GM04504 (cell line): ENCODE measurements at places on chromosomes 12 and 14.
A peak's percentile ranks its signal among the peaks of the same experiment; 100 is the strongest.

GRCh38 chr12:9649532-9649940 lies 20.0 kb upstream of the CLEC2D start:
- DNase-seq, result no peak

DNA sequence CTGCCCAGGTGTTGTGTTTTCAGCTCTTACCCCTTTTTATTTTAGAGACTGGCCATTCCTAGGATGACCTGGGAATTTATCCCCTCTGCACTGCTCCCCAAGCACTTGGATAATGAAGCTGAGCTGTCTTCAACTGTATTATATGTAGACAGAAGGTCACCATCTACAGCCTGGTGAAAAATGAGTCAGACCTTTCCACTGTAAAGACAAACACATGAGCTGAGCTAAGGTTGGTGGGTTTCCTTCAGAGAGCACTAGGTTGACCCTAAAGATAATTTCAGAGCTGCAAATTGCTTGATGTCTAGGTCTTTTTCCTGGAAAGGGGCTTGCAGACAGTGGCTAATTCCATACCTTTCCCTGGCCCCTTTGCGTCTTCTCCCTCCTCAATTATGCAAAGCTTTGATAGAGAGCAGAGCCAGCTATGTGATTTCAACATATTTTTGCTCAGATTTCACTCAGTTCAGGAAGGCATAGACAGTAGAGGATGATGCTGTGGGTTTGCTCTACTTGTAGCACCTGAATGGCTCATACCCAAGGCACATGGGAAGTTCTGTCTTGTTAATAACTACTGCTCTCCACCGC lies 9.2 kb upstream of the IKZF4 start:
- DNase-seq, result no peak

DNA sequence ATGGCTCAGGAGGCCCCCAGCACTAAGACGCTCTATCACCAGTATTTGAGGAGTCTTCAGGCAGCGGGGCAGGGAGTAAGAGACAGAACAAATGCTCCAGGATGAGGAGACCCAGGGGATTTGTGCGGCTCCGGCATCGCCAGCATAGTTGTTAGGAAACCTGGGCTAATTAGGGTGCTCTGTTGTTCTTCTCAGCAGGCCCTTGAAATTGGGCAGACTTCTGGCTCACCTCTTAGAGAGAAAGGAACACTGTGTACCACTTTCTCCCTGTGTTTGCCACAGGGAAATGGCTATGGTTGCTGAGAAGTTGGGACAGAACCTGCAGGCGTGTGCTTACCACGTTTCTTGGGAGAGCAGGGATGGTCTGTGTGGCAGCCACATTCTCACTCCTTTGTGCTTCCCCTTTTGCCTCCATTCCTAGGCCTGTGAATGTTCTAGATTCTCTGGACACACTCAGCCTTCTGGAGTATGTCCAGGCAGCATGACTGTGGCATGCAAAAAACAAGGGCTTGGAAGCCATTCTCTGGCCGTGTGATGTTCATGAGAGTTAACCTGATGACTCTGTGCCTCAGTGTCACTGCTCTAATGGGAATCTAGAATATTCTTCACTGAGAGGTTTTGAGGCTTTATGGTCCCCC lies 109.0 kb downstream of the CHST11 start:
- peak; percentile 33 for DNase-seq

- peak; percentile 68 for DNase-seq
Measured at GRCh38 chr12:123659996-123660727, 10.8 kb upstream of the TCTN2 start.

- no peak for DNase-seq
Measured at GRCh38 chr14:30385925-30386324, 173.0 kb upstream of the G2E3 start.

DNA sequence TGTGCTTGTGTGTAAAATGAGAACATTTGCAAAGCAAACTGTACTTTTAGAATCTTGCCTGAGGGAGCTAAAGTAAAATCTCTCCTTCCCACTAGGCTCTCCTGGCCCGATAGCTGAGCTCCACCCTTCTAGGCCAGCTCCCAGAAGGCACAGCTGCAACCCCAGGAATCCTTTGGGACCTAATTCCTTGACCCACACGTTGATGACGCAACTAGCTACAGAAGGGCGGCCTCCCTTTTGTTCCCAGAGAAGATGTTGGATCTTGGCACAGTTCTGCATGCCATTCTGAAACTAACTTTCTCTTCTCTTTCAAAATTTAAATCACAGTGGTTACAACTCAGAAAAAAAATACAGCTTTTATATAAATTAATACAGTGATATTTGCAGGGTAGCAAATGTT lies 268.1 kb downstream of the EGLN3 start:
- DNase-seq, result peak; percentile 68

- DNase-seq, result no peak
Measured at GRCh38 chr12:8672381-8672780, 9.8 kb upstream of the MFAP5 start.

DNA sequence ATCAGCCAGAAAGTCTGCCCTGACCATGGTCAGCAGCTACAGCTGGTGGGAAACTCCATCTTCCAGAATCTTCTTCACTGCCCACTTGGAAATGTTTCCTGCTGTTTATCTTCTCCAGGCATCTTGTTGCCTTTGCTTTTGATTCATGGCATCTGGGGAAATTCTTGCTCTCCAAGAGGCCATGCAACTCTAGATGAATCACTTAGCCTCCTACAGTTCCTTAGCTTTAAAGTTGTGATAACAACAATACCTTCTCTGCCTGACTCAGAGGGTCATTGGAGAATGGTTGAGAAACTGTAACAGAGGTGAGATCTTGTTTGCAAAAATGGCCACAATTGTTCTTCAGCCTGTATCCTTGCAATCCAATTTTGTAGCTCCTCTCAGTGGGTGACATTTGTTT lies 121.0 kb upstream of the VRK1 start:
- no peak for DNase-seq

GRCh38 chr12:62760779-62761178 lies 174.2 kb downstream of the PPM1H start:
- DNase-seq, result no peak

DNA sequence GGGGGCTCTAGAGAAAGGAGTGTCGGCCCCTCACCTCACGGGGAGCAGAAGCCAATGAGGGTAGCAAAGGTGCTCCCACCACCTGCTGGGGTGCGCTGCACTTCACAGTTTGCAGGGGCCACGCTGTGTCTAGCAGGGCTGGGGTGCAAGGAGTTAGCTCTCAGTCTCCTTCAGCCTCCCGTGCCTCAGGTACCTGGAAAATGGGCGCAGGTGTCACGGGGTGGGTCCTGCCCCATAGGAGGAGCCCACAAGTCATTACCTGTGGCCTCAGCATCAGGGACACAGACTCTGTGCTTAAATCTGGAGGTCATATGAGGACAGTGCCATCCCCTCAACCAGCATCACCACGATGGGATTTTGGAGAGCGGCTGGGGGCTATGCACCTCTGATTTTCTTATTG lies 326.7 kb downstream of the ADGRD1 start:
- DNase-seq, result no peak

DNA sequence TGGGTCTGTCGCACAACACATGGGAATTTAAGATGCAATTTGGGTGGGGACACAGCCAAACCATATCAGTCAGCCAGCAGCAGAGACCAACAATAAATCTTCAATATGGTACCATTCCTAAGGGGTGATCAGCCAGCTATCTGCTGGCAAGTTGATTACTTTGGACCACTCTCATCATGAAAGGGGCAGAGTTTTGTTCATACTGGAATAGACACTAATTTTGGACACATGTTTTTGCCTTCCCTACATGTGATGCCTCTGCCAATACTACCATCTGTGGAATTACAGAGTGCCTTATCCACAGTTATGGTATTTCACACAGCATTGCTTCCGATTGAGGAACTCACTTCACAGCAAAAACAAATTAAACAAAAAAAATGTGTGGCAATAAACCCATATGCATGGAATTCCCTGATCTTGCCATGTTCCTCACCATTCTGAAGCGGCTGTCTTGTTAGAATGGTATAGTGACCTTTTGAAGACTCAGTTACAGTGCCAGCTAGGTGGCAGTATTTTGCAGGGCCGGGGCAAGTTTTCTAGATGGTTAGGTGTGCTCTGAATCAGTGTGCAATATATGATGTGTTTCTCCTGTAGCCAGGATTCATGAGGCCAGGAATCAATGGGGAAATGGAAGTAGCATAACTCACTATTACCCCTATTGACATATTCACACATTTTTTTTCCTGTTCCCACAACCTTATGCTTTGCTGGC lies 179.0 kb upstream of the IGF1 start:
- DNase-seq, result no peak

GRCh38 chr14:43204816-43205215 lies 1302.3 kb downstream of the FSCB start:
- no peak for DNase-seq

DNA sequence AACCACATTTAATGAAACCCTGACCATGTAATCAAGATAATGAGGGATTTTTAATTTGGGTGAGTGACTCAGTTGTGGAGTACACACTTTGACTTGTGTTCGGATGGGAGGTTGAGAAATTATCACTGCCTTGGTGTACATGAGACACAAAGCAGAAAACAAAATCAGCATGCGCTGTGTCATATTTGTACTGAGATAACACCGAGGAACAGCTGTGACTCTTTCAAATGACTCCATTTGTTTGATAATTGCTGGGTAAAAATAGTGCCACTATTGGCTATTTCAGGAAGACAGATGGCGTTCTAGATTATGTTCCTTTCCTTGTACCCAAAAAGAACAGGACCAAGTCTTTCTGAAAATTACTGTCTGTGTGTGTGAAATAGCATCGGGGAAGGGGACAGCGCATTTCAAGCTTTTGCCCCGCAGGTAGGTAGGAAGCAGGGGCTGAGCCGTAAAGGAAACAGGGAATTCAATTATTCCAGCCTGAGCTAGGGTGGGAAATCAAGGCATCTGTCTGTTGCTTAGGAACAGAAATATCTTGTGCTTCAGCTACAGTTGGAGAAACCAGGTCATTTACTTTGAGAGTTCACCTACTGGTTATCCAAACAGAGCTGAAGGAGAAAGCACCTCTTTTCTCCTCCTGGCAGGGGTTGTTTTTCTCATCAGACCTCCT lies 114.3 kb downstream of the SNAPC1 start:
- no peak for DNase-seq

- no peak for DNase-seq
Measured at GRCh38 chr12:105334582-105334981, 4.1 kb downstream of the C12orf75 start.

DNA sequence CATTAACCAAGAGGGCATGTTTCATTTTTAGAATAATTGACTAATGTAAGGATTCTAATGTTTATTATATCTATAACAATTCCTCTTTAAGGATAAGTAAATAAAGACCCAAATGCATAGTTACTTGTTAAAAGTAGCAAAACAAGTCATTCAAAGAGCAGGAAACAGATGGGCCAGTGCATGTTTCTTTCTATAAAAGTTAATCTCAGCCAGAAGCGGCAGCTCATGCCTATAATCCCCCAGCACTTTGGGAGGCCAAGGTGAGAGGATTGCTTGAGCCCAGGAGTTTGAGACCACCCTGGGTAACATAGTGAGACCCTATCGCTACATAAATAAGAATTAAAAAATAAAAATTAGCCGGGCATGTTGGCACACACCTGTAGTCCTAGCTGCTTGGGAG lies 391.0 kb upstream of the RGS6 start:
- DNase-seq, result no peak

- no peak for DNase-seq
Measured at GRCh38 chr14:22794551-22794951, 20.7 kb downstream of the SLC7A7 start.

- no peak for DNase-seq
Measured at GRCh38 chr12:52879394-52880351, 25.2 kb downstream of the KRT8 start.

DNA sequence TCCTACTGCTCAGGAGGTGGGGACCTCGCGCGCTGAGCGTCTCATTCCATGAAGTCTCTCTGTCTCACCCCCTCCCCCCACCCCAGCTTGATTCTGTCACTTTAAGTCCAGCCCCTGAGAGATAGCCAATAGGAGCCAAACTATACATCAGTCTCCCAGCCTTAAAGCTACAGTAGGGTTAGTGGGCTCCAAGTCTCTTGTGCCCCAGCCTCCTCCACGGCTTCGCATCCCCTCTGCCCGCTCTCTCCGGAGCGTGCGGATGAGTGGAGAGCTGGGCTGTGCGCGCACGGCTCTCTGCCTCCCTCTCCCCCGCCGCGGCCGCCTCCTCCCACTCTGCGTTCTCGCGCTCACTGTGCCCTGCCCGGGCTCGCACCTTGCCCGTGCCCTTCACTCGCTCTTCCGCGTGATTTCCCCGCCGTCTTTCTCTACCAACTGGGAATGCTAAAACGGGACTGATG lies at the start of gene ESRRB:
Gene ESRRB (plus strand): TSS at position 191 of the 458 bp plus-strand sequence. CDS start 265 bp downstream, at position 456.
- no peak for DNase-seq

DNA sequence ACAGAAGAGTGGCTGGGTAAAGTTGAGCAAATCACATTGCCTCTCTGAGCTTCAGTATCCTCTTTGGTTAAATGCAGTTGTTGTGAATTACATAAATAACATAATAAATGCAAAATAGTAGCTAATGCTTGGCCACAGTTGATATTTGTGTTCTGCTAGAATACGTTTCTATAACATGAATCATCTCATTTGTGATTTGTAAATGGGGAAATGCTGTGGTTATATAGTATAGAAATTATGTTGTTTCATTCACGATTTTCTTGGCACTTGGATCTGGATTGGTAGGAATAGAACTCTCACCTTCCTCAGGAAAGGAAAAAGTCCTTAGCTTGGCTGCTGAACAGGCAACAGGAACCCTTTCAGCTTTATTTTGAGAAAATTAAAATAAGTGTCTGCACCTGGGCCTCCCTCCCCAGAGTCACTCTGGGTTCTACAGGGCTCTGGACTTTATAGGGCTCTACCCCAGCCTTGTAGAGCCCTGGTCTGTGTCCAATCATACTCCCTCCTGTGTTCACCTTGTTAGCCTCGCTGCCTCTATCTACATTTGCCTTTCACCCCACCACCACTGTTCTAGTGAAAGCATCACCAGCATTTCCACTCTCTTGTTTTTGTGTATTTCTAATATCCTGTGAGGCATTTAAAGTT lies 107.7 kb upstream of the BCAT1 start:
- DNase-seq, result no peak

DNA sequence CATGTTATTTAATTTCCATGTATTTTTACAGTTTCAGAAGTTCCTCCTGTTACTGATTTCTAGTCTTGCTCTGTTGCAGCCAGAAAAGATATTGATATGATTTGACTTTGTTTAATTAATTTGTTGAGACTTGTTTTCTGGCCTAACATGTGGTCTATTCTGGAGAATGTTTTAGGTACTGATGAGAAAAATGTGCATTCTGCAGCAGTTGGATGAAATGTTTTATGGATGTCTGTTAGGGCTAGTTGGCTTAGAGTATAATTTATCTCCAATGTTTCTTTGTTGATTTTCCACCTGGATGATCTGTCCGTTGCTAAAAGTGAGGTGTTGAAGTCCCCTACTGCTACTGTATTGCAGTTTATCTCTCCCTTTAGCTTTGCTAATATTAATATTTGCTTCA lies 54.4 kb downstream of the GPR137C start:
- DNase-seq, result no peak
